ENCODE measurements at places on chromosomes 13 and 19.

DNA sequence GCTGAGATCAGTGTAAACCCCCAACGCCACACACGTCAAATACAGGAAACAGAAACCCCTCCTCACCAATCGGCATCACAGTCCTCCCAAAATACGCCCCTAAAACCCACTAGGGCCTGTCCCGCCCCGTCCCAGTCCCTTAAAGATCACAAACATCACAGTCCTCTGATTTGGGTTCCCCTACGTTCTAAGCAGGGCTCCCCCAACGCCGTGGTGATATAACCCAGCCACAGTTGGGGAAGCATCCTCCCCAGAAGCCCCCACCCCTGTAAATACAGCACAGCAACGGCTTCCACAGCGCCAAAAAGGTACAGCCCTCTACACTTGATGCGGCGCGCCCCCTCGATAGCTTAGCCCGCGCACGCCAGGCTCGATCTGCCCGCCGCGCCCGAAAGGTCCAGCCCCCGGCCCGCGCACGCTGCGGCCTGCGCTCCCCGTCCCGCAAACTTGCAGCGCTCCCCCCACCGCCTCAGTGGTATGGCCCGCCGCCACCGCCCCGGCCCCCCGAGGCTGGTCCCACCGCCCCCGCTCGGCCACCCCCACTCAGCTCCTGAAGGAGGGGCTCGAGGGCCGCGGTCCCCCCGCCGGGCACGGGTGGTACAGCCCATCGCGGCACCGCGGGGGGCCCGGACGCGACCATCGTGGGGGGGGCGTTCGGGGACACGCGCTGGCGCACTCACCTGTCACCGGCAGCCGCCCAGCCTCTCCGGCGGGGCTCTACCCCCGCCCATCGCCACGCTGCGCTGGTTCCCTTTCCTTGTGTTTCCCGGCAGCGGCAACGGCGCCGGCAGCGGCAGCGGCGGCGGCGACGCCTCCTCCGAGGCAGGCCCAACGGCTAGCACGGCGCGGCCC is at the start of gene AKT2:
Gene AKT2, minus strand, starts transcription at position 845 of the 852 bp plus-strand sequence. CDS start 20,078 bp downstream, outside the sequence.
- peak; percentile 64 for DNase-seq

DNA sequence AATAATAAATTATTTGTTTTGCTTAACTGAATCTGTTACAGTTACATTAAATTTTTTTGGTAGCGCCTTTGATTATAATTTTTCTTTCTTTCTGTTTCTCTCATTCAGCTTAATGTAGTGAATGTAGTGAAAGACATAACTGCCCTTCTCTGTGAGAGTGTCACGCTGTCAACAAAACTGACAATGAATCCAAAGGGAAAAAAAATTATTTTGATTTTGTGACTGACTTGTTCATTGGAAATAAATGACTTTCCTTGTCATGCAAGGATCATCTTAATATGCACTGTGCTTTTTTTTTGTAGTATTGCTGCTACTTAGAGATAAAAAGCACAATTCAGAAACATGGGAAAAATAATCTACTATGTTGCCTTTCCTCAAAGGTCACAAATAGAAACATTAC is 1196.4 kb downstream of the PCDH17 start:
- no peak for DNase-seq

DNA sequence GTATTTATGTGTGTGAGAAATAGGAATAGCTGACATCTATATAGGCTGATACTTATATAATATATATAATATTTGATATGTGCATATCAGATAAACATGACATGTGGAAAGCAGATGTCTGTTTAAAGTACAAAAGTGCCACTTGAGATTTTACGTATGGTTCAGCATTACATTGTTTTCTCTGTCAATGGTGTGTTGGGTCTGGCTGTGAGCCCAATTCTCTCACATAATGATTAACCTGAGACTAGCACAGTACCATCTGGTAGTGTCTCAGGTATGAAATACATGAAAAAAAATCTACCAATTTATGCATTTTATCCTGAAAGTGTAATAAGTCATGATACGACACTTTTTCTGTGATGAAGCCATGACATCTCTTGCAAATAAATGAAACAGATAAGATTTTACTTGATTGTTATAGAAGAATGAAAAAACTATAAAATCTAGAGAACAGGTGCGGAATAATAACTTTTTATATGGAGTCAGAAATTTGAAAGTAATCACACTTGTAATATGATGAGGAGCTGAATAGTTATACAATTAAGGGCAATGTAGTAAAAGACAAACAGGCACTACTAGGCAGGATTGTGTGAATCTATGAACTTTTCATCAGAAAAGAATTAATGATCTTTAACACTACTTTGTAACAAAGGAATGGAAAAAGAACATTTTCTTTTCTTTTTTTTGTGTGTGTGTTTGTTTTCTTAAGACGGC is 1405.0 kb downstream of the OLFM4 start:
- no peak for DNase-seq

DNA sequence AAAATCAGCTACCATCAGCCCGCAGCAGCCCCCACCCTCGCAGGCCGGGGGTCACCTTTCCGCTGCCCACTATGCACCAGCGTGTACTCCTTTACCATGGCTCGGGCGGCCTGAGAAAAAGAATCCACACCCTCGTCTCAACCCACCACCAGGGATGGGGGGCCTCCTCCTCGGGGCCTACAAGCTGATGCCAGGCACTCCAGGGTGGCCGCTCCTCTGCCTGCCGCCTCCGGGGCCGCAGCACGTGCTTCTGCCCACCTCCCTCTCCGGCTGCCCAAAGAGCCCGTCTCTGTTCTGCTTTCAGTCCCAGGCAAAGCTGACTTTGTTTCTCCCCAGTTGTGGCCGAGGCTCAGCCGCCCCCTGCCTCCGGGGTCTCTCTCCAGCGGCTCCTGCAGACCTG is 11.1 kb upstream of the MEX3D start:
- no peak for DNase-seq

- DNase-seq, result no peak
These were observed 19.0 kb downstream of the CD177 start for GRCh38 chr19:43372462-43372861.

- DNase-seq, result peak; percentile 77
These were observed 1.1 kb downstream of the INTS6 start for GRCh38 chr13:51451467-51452360.

DNA sequence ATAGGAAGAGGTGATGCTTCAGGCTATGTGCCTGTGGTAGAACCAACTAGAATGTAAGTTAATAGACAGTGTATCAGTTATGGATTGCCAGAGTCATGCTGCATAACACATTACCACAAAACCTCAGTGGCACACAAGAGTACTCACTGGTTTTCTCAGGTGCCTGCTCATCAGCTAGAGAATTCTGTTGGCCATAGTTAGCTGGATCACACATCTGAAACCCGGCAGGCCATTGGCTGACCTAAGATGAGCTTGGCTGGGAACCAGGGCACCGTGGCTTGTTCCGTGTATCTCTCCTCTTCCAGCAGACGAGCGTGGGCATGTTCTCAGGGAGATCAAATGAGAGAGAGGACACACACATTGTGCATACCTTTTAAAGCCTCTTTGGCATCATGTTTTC is 76.7 kb downstream of the TEX26 start:
- no peak for DNase-seq

- DNase-seq, result no peak
These were observed 26.8 kb downstream of the RASA3 start for GRCh38 chr13:114105521-114106225.

DNA sequence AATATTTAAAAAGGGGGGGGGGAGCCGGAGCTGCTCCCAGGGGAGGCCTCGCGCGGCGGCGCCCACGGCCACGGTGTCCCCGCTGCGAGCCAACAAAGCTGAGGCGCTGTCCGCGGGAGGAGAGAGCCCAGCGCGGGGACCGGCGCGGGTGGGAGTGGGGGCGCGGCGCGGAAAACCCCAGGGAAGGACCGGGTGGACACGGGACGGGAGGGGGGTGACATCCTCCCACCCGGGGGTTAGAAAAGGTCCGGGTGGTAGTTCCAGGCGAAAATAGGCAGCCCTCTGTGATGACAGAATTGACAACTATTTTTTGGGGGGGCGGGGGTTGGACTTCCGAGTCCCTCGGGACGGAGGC is 11.1 kb upstream of the SOX1 start:
- DNase-seq, result no peak

DNA sequence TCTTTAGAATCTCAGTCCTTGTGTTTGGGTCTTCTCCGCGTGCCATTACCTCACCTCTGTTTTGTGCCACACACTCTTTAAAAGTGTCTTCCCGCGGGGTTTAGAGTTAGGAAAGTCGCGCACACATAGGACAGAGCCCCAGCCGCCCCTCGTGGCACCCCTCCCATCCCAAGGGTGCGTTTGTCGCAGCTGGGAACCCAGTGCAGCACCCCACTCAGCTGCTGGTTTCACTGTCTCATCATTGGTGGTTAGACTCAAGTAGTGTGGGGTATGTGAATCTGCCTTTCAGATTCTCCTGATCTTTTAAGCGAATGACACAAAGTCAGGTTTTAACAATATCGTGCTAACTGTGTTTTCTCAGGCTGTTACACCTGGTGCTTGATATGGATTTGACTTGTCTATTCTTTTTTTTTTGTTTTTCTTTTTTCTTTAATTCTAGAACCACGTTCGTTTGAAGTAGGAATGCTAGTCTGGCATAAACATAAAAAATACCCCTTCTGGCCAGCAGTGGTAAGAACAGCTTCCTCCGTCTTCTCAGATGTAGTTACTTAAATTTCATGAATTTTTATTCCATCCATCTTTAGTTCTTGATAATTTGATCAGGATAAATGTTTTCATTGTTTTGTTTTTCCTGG is 19.5 kb upstream of the NDUFS7 start:
- no peak for DNase-seq

DNA sequence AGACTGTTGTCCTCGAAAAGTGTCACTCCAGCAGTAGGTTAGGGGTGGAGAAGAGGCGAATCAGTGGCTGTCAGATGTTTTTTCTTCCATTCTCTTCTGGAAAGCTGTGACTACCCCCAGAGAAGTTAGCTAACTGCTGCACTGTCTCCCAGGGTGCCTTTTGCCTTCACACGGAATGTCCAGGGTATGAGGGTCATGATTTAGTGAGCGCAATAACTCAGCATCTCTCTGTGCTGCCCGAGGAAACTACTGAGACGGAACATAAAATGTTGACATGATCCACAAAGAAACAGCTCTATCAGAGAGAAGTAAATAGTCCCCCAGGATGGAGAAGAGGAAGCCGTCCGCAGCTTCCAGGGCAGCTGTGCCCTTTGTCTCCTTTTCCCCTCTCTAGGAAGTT is 254.0 kb upstream of the ARGLU1 start:
- no peak for DNase-seq

DNA sequence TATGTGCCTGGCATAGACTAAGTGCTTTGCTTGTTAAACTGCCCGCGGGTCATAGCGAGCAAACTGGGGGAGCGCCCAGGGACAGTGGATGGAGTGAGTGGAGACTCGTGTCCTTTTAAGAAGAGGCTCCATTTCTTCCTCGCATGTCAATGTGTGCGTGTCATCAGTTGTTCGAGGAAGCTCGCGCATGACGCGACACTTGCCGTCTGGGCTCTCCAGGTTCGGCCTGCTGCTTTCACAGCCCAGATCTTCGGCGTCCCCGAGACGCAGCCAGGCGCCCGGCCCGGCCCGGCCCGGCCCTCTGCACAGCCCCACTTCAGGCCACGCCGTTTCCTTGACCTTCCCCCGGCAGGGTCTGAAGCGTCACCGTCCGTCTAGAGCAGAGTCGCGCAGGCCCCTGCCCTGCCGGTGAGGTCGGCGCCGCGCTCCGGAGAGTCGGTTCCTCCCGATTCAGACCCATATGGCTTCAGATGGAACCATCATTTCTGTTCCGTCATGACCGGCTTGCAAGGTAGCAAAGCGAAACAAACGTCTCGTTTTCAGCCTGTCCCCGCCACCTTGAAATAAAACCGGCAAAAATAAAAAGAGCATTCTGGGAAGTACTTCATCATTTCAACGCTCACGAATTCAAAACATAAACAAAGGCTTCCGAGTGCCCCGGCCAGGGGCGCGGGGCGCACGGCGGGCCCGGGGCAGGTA is 599 bp upstream of the ARHGEF7 start:
- DNase-seq, result peak; percentile 35

GRCh38 chr13:75705395-75705794 is 69.3 kb downstream of the LMO7 start:
- DNase-seq, result no peak

- DNase-seq, result no peak
These were observed 9.0 kb upstream of the CIRBP start for GRCh38 chr19:1259876-1260748.

GRCh38 chr13:73658639-73659038 is 475.6 kb downstream of the KLF12 start:
- DNase-seq, result no peak

GRCh38 chr13:35720690-35721554 is 244.4 kb upstream of the MAB21L1 start:
- peak; percentile 61 for DNase-seq

DNA sequence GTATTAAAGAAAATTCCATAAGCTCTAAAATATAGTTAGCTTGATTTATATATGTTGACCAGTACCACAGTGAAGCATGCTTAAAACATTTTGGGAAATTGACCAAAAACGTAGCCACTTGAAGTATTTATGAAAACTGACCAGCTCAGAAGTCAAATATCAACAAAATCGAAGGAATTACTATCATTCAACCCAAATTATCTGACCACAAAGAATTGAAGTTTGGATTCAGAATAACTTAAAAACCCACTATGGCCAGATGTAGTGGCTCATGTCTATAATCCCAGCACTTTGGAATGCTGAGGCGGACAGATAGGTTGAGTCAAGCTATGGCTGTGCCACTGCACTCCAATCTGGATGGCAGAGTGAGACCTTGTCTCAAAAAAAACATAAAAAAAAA is 31.9 kb downstream of the GPALPP1 start:
- DNase-seq, result no peak

DNA sequence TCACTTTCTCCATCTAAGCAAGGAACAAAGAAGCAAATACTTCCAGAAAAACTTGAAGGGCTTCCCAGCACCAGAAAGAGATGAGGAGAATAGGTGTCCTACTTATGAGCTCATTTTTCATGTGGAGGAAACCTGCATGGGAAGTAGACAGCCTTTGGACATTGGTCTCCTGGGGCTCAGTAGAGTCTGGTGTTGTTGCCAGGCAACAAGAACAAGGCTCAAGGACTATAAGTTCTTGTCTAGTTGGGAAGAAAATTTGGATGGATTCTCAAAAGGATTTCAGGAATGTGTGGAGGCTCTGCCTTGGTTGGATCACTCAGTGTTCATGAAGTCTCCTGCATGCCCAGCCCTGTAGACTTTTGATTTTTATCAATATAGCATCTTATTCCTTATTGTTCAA is 84.5 kb downstream of the MBNL2 start:
- no peak for DNase-seq

GRCh38 chr19:3615524-3616135 is 9.0 kb upstream of the TBXA2R start:
- DNase-seq, result no peak

Data from Ammon's horn (tissue), 1 donor.